ENCODE measurements at places on chromosomes 13 and 19. TPM values are rescaled to one million over a fixed set of nuclear protein-coding genes. Genes with fewer than 3 reads are reported as not detected.

- no peak for DNase-seq
These were observed at the start of gene CBARP for GRCh38 chr19:1237754-1238368. TSS of gene CBARP (minus strand) at chr19:1238005. CDS start at chr19:1236100, 1,905 bp downstream.

DNA sequence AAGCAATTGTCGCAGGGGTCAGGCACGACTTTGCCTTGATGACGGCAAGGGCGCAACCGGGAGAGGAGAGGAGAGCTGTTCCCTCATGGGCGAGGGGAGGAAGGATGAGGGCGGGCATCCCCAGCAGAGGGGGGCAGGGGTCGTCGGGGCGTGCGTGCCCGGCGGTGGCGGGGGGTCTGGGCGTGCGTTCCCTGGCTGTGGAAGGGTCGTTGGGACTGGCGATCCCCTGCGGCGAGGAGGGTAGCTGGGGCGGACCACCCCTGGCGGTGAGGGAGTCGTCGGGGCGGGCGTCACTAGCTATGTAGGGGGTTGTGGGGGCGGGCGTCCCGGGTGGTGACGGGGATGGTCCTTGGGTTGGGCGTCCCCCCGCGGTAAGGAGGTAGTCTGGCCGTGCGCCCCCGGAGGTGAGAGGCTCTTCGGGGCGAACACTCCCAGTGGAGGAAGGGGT is 1.7 kb downstream of the COMP start:
- DNase-seq = no peak

DNA sequence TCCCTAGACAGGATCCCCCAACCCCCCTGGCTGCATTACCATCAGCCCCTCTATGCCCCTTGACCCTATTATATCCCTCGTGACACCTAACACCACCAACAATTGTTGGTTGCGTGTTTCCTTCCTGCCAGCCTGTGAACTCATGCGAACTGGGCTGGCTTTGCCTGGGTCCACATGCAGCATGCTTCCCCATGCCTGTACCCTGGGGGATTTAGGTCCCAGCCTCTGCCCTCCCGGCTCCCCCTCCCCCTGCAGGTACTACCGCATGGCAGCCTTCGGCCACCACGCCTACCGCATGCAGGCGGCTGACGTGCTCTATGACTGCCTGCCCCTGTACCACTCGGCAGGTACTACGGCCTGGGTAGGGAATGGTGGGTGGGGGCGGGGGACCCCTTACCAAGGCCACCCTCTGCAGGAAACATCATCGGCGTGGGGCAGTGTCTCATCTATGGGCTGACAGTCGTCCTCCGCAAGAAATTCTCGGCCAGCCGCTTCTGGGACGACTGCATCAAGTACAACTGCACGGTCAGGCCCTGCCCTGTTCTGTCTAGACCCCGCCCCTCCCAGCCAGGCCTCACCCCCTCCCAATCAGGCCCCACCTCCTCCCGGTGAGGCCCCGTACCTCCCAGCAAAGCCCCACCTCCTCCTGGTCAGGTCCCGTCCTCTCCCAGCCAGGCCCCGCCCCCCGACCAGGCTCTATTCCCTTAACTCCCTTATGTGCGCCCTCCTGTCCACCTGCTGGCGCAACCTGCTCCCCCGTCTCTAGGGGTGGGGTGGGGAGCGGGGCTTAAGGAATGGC is 18.5 kb downstream of the SLC27A1 start:
- peak; percentile 66 for DNase-seq

DNA sequence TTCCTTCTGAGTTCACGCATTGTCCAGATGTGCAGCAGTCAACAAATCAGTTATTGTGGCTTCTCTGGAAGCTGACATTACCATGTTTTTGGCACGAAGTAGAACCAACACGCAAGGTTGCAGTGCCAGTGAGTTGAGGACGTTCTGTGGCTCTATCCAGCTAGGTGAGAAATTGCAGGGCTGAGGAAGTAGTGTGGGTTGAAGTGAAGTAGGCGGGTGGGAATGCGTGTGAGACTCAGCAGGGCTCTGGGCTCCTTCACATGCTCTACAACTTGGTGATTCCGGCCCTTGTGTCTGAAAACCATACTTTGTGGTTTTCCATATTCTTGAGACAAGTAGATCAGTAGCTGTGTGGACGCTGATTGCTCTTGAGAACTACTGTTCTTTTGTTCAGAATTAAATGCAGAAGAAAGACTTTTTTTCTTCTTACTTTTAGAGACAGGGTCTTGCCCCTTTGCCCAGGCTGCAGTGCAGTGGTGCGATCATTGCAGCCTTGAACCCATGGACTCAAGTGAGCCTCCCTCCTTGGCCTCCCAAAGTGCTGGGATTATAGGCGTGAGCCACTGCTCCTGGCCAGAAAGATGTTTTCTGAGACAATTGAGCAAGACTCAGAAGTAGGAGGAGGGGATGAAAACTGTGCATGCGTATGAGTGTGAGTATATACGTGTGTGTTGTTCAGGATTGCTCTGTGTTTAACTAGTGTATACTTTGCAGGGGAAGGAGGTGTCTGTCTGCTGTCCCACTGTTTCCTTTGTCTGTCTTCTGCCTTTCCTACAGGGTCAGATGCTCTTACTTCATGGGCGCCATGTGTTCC is 46.2 kb downstream of the GATAD2A start:
- no peak for DNase-seq

DNA sequence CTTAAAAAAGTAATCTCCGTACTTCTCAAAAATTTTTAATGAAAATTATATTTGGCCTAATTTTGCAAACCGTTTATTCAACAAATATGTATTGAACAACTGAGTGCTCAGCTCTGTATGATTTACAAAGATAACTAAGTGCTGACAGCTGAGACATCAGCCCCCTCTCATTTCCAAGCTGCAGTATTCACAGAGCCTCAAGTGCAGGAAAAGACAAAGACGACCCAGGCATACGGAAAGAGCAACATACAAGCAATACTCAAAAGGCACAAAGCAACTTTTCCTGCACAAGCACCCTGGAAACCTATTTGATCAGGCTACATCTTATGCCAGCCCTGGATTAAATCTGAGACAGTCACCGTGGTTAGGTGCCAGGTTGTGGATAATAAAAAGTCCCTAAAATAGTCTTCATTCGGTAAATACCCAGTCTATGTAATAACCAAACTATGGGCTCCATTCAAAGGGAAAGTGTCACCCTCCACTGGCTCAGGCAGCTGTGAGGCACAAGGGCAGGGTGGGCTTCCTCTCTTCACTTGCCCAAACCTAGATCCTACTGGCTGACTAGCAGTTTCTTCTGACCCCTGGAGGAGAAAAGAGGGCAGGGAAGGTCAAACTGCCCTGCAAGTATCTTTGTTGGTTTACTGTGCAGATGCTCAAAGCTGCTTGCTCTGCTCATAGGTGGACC is 65.5 kb downstream of the TBC1D4 start:
- no peak for DNase-seq

DNA sequence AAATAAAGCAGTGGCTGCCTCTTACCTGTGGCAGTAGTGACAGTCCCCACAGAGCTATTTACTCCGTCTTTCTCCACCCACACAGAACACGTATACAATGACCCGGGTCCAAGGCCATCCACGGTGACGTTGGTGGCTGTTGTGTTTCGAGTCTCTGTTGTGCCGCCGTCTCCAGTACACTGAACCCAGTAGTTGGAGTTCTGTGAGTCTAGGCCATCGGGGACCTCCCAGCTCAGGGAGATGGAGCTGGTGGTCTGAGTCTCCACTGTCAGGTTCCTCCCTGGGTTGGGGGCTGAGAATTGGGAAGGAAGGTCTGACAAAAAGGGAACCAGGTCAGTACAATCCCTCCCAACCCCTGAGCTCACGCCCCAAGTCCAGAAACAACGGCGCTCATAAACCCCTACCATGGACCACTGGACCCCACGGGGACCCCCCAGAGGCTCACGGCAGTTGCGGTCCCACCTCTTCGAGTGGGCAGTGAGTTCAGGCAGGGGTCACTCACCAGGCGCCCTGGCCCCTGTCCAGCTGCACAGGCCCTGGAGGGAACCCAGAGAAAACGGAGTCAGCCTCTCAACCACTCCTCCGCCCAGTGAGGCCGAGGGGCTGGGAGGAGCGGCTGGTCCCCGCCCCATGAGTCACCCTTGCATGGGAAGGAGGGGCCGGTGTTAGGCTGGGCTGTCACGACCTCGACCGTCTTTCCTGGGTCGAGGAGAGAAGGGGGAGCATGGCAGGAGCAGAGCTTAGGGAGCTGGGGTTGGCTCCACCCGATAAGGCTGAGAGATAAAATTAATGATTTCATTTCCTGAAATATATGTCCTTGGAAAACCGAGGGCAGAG is 2.4 kb downstream of the PTPRH start:
- peak; percentile 100 for DNase-seq

DNA sequence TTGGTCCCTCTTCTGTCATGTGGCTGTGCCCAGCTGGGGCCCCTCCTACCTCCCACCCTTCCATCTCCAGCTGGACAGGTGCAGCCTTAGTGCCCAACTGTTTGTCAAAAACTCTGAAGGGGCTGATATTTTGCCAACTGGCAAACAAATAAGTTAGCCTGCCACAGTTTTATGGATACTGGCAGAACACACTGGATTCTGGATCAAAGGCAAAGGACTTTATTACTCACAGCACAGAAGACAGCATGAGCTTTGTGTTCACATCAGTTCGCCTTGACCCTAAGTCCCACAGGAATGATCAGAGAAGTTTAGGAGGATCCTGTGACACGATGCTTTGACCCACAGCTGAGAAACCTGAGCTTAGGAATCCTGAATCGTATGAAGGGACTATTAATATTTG is 16.4 kb downstream of the KLK2 start:
- DNase-seq = no peak

The ARL11 gene
- polyA plus RNA-seq = not detected

The BICRA gene
- polyA plus RNA-seq = 14.6 TPM

The ZNF30 gene
- polyA plus RNA-seq = 5.7 TPM

Data from A549 (cell line).